ENCODE measurements at places on chromosomes 4 and X.

DNA sequence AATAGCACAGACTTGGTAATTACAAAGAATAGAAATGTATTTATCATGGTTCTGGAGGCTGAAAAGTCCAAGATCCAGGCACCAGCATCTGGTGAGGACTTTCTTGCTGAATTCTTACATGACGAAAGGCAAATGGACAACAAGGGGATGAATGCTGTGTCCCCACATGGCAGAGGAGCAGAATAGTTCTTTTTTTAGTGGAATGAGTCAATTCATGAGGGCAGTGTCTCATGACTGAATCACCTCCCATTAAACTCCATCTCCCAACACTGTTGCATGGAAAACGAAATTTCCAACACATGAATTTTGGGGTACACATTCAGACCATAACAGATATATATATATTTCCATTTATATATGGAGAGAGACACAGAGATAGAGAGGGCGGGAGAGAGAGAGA lies 628.3 kb downstream of the TRIML1 start:
- H3K4me1 ChIP-seq = no peaks in the 10 kb centered on the region
- H3K27me3 ChIP-seq = no peaks in the 10 kb centered on the region
- H3K27ac ChIP-seq = no peak overlapping the region
- H3K4me3 ChIP-seq = no peak overlapping the region
- no peak for DNase-seq
- H3K36me3 ChIP-seq = no peaks in the 10 kb centered on the region

DNA sequence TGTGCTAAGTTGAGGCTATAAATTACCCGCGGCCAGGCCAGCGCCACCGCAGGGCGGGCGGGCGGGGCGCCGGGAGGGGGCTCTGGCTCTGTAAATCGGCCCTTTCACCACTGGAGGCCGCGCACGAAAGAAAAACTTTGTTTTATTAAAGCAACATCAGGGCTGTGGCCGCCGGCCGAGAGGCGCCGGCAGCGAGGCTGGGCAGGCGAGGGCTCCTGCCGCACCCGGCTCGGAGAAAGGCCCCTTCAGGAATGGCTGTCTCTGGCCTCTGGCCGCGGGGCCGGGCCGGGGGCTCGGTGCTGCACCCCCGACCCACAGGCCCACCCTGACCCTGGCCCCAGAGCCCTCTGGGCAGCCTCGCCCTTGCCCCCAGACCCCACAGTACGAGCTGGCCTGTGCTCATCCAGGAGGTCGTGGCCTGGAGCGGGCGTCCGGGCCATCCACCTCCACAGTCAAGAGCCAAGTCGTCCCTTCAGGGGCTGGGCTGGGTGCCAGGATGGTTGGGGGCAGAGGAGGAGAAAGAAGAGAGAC lies 29.5 kb upstream of the FGFR3 start:
- H3K27ac ChIP-seq = no peak overlapping the region
- no peaks in the 10 kb centered on the region for H3K36me3 ChIP-seq
- no peak overlapping the region for H3K4me3 ChIP-seq
- H3K4me1 ChIP-seq = no peaks in the 10 kb centered on the region

- no peak overlapping the region for H3K27ac ChIP-seq
- peaks cover 52% of the 10 kb centered on the region for H3K4me1 ChIP-seq
- no peak overlapping the region for H3K4me3 ChIP-seq
- DNase-seq = no peak
- H3K27me3 ChIP-seq = peaks cover 34% of the 10 kb centered on the region
Observed at GRCh38 chrX:53089925-53090324, 4.0 kb upstream of the KANTR start.

GRCh38 chr4:123621072-123621705 lies 224.6 kb downstream of the SPRY1 start:
- no peaks in the 10 kb centered on the region for H3K36me3 ChIP-seq
- no peaks in the 10 kb centered on the region for H3K27me3 ChIP-seq
- H3K4me1 ChIP-seq = peaks cover 17% of the 10 kb centered on the region
- DNase-seq = no peak

- no peaks in the 10 kb centered on the region for H3K27me3 ChIP-seq
- no peak for DNase-seq
- H3K4me1 ChIP-seq = no peaks in the 10 kb centered on the region
- H3K27ac ChIP-seq = no peak overlapping the region
- no peaks in the 10 kb centered on the region for H3K36me3 ChIP-seq
Observed at GRCh38 chr4:12116009-12116552, 687.4 kb upstream of the HS3ST1 start.

Data from activated T-cell treated with anti-CD3 and anti-CD28 coated beads, Interleukin-2, amount 50 U/mL, for 24 hours (primary cell).